ENCODE measurements at places on chromosomes 2 and 18.

- no peak for DNase-seq
Measured at GRCh38 chr18:48000701-48001100, 70.2 kb upstream of the SMAD2 start.

- DNase-seq = no peak
Measured at GRCh38 chr2:201881741-201882140, 75.4 kb downstream of the CDK15 start.

DNA sequence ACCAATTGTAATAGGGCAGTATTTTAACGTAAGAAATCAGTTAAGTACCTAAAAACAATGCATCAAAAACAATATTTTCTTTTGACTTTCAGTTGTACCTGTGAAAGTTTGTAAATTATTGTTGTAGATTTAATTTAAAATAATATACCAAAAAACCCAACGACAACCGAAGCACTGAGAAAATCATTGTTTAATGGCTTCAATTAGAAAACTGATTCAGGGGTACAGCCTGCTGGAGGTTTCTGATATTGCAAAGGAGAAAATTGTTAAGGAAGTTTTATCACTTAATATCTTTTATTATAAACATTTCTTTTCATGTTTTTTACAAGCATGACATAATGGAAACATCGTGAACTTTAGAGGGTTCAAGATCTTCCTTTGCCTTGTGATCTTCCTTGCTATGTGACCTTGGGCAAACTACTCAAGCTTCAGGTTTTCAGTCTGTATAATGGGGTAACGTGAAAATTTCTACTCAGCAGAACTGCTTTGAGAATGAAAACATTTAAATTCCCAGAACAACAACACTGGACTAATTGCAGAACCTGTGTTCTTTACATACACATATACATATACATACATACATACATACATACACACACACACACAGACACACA, 76.3 kb upstream of the GLS start:
- DNase-seq = no peak

DNA sequence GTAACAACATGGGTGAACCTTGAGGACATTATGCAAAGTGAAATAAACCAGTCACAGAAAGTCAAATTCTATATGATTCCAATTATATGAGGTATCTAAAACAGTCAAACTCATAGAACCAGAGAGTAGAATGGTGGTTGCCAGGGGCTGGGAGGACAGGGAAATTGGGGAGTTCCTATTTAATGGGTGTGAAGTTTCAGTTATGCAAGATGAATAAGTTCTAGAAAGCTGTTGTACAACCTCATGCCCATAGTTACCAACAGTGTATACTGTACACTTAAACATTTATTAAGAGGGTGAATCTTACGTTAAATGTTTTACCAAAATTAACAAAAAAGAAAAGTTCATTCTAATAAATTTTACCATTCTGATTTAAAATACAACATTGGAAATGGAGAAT, 92.7 kb upstream of the WDSUB1 start:
- DNase-seq = no peak

- DNase-seq = no peak
Measured at GRCh38 chr2:99562516-99562915, 72.7 kb upstream of the REV1 start.

GRCh38 chr18:56402872-56403516, 235.4 kb downstream of the TXNL1 start:
- DNase-seq = no peak

DNA sequence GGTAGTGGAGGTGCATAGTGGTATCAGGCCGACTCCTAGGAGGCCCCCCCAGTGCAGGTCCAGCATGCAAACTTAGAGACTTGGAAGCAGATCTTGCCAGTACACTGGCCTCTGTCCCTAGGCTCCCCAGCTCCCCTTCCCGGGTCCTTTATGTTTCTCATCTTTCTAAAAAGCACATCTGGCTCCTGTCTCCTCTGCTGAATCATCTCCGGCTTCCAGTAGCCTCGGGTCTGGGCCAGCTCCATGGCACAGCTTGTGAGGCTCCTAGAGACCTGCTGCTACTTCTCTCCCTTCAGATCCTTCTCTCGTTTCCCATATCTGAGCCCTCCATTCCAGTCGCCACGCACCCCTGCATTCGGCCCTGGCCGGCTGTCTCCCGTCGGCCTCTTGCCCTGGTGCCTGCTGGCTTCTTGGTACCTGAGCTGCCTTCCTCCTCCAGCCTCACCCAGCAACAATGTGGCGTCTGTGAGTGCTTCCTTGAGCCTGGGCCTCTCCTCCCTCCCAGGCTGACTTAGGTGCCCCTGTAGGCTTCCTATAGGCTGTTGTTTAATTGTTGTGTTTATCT, 6.6 kb downstream of the TRAF3IP1 start:
- no peak for DNase-seq

GRCh38 chr2:191176801-191177438, 26.1 kb upstream of the STAT4 start:
- no peak for DNase-seq

DNA sequence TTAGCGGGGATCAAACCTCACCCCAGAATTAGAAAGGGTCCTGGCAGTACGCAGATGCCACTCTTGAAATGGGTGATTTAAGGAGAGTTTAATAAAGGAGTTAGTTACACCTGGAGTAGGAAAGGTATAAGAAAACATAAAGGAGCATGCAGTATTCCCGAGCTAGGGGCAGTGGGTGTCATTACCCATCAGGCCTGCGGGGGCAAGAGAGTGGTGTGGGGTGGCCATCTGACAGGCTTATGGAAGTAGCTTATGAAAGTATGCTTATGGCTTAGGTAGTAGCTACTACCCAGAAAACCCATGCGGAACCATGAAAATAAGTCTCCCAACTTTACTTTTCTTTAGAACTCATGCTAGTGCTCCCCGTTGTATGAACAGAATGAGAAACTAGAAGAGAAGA, 568.9 kb upstream of the ACVR2A start:
- no peak for DNase-seq

- no peak for DNase-seq
Measured at GRCh38 chr18:13823707-13824395, at the start of gene MC5R. Gene MC5R (plus strand): TSS chr18:13824149. CDS start chr18:13825766, 1,617 bp downstream.

DNA sequence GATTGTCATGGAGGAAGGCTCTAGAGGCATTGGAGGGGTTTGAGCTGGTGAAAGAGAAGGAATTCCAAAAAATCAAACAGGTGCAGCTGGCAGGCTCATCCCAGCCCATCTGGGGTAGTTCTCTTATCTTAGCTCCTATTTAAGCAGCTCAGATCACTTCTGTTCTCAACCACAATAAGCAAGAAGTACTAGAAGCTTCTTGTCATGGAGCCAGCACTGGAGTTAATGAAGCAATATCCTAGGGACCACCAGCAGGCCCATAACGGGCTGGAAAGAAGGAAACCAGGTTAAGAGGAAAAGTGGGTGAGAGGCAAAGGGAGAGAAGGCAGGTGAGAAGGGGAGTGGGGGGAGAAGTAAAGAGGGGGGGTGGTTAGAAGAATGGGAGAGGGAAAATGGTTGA, 100.7 kb upstream of the ZFP36L2 start:
- DNase-seq = no peak

DNA sequence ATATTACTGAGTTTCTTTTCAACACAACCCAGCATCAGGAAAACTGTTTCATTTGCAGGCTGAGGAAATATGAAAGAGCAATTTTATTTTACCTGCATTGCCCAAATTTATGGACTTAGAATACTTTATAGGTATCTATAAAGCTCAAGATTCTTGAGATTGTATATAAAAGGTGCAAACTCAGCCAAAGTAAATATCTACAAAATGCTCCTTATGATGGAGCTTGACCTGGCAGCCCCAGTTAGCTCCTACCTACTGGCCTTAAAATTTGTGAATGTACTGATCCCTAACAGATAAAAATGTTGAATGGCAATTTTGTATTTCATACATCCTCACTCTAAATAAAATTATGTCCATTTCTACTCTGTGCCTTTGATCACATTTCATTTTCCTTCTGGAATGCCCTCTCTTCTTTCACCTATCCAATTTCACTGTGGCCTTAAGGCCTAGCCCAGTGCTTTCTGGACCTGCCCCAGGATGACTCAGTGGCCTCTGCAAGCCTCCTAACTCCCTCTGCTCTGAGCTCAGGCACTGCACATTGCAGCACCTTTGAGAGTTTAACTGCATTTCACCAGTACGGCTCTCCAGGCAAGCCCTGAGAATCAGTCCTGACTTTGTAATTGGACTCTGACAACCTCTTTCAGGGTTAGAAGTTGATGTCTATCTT, 125.9 kb downstream of the ANTXR1 start:
- no peak for DNase-seq

DNA sequence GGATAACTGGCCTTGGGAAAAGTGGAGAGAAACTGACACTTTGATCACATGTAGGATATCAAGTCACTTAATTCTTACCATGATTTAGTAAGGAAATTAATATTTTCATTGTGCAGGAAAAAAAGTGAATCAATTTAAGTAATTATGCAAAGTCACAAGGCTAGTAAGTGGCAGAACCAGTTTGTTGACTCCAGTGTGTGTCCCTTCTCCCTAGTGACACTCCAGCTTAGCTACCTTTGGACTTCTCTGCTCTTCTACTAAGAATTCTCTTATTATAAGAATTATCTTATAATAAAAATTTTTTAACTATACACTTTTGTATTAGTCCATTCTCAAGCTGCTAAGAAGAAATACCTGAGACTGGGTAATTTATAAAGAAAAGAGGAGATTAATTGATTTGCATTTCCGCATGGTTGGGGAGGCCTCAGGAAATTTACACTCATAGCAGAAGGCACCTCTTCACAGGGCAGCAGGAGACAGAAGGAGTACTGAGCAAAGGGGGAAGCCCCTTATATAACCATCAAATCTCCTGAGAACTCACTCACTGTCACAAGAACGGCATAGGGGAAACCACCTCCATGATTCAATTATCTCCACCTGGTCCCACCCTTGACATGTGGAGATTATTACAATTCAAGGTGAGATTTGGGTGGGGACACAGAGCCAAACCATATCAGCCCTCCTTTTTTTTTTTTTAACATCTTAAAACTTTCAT, 13.6 kb downstream of the COL4A4 start:
- no peak for DNase-seq

DNA sequence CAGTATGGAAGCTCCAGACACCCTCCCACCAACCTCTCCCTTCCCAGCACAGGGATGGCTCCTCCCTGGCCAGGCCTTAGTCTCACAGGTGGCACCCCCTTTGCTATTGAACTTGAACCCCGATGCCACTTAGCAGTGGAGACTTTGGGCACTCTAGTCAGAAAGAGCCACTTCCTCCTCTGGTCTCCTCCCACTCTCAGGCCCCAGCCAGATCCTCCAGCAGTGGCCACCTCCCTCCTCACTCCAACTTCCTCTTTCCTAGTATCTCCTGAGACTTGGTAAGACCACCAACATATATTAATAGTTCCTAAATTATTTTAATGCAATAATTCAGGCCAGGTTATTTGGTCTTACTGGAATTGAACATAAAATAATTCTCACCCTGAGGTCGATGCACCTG, 437.2 kb upstream of the ID2 start:
- no peak for DNase-seq

- no peak for DNase-seq
Measured at GRCh38 chr2:205189301-205189700, 493.0 kb upstream of the NRP2 start.

- no peak for DNase-seq
Measured at GRCh38 chr2:81672516-81672915, 1368.0 kb upstream of the LRRTM1 start.

DNA sequence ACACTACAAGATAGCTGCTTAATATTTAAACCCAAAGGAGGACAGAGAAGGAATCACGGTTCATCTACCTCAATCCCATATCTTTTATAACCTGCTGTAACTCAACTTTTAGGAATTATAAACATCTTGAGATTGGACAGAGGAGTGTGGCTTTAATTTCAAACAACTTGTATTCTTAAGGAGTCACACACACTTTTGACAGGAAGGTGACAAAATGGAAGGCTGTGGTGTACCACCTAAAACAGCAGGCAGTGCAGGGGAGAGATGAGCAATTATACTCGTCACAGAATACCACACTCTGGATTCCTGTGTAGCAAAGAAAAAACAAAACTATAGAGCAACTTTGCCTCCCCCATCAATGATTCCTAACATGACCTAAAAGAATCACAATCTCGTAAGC, 194.8 kb downstream of the ZEB2 start:
- DNase-seq = no peak

- no peak for DNase-seq
Measured at GRCh38 chr18:21777814-21778213, 37.2 kb downstream of the MIB1 start.

GRCh38 chr18:32742579-32742978, 30.2 kb downstream of the KLHL14 start:
- no peak for DNase-seq

GRCh38 chr2:69618362-69618761, 25.2 kb downstream of the AAK1 start:
- DNase-seq = no peak

DNA sequence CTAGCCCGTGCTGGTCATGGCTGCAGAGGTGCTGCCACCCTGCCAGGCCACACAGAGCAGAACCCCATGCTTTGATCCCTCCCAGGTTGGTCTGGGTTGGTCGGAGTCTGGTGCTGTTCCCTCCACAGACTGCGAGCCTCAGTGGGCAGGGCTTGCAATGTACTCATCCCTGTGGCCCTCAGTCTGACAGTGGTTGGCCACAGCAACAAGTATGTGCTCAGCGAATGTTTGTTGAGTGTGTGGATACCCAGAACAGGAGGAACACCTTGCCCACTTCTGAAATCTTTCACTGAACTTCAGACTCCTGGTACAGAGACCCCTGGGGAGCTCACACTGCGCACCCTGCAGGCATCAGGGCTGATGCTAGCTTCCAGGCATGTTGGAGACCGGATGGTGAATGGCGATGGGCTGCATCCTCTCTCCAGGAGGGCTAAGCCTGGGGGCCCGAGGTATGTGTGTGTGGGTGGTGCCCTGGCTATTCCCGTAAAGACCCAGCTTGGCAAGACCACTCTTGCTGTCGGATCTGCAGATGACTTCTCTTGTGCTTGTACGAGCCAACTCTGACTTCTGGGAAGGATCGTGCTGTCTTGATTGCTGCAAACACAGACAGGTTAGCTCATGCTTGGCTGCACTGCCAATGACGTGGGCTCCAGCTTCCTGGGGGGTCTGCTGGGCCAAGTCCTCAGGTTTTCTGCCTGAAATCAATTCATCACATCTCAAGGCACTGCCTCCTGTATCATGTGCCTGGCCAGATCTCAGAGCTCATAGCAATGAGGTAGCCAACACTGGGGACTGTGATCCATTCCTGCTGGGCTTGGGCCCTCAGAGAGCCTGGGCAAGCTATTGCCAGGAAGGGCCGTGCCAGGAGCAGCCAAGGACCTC, 43.7 kb downstream of the RHOB start:
- DNase-seq = no peak

DNA sequence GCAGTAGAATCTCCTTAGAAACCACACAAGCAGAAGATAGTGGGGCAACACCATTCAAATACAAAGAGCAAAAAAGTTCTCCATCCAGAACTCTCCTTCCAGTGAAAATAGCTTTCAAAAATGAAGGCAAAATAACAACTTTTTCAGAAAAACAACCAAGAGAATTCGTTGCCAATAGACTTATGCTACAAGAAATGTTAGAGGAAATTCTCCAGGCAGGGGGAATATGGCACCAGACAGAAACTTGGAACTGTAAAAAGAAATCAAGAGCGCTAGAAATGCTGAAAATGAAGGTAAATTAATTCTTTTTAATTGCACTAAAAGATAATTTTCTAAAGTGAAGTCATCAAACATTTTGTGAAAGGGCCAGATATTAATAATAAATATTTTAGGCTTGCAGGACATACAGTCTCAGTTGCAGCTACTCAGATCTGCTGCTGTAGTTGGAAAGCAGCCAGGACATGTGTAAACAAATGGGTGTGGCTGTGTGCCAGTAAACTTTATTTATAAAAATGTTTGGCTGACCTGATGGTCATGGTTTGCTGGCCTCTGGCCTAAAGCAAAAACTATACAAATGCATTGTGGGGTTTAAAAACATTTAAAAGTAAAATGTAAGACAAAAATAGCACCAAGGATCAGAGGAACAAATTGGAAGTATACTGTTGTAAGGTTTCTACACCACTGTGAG, 73.7 kb upstream of the TGFA start:
- peak; percentile 50 for DNase-seq
